ENCODE measurements at places on chromosomes 2 and 18.

- no peak for DNase-seq
These were observed 17.8 kb upstream of the PMAIP1 start for GRCh38 chr18:59881728-59882656.

- DNase-seq: no peak
These were observed 213.8 kb upstream of the HAAO start for GRCh38 chr2:43005975-43006833.

GRCh38 chr2:79702905-79703304 is 190.1 kb downstream of the CTNNA2 start:
- no peak for DNase-seq

- DNase-seq: no peak
These were observed 41.2 kb downstream of the SP100 start for GRCh38 chr2:230457073-230457768.

- no peak for DNase-seq
These were observed 164.6 kb downstream of the GULP1 start for GRCh38 chr2:188456114-188456909.
